ENCODE measurements at places on chromosomes 1 and 21.
A peak's percentile ranks its signal among the peaks of the same experiment; 100 is the strongest.

- no peak for DNase-seq
Measured at GRCh38 chr1:36910886-36911540, 123.3 kb downstream of the GRIK3 start.

GRCh38 chr1:27523337-27524020 lies 33.5 kb upstream of the WASF2 start:
- DNase-seq: no peak

- no peak for DNase-seq
Measured at GRCh38 chr1:25182629-25183028, 49.7 kb downstream of the SYF2 start.

- DNase-seq: no peak
Measured at GRCh38 chr1:200139661-200140250, 112.2 kb downstream of the NR5A2 start.

GRCh38 chr1:172950528-172950927 lies 100.2 kb downstream of the TNFSF18 start:
- no peak for DNase-seq

- no peak for DNase-seq
Measured at GRCh38 chr1:53365437-53366063, 37.7 kb upstream of the LRP8 start.

- no peak for DNase-seq
Measured at GRCh38 chr1:116110567-116111523, at the start of gene MAB21L3. TSS of gene MAB21L3 (plus strand) at chr1:116111399. CDS start at chr1:116112616, 1,217 bp downstream.

GRCh38 chr1:22096036-22096435 lies 43.5 kb downstream of the CDC42 start:
- DNase-seq: no peak

- no peak for DNase-seq
Measured at GRCh38 chr1:236997361-236997760, 6.9 kb downstream of the MT1HL1 start.

DNA sequence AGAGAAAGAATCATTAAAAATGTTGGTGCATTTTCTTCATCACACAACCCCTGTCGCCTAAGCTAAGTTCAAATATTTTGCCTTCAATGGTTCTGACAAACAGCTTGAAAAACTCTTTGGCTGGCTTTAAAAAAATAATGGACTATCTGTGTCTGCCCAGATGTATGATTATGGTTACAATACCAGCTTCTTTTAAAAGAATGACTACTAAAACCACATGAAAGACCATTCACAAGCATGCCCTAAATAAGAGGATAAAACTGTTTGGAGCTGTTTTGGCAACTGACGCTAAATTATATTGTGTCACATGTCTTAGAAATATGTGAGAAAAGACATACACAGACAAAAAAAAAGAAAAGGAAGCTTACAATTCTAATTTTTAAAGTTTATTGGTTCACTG lies 23.7 kb upstream of the PLPPR4 start:
- no peak for DNase-seq

DNA sequence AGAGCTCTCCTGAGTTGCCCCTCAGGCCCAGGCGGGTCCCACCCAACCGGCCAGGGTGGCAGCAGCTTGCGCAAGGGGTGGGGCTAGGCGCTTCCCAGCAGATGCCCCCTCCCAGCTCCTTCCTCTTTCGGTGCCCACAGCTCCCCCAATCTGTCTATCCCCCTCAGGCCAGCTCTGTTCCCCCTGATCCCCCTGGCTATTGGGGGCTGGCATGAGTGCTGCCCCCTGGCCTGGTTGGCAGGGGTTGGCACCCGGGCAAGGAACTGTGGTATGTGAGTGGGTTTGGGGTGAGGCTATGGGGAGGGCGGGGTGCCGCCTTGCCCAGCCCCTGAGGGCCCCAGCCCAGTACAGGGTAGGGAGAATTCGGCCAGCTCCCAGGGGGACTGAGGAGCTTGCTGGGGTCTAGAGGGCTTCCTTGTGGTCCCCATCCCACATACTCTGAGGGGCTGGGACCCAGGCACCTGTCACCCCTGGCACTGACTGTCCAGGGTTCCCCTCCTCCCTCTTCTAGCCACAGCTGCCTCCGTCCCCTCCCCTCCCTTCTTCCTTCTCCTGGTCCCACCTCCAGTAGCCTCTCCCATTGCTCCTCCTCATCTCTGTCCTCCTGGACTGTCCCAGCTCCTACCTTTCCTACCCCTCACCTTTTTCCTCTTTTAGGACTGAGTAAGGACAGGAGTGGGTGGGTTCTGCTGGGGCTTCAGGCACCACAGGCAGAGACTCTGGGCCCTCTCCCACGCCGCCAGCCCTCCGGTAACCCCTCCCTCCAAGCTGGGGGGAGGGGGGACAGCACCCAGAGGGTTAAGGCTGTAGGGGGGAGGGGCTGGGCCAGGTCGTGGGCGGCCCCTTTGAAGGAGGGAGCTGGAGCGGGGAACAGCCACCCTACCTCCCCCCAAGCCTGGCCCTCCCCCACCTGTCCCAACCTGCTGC lies 5.7 kb downstream of the ZBTB7B start:
- peak; percentile 60 for DNase-seq

GRCh38 chr1:157499521-157499920 lies 52.8 kb downstream of the FCRL5 start:
- no peak for DNase-seq

DNA sequence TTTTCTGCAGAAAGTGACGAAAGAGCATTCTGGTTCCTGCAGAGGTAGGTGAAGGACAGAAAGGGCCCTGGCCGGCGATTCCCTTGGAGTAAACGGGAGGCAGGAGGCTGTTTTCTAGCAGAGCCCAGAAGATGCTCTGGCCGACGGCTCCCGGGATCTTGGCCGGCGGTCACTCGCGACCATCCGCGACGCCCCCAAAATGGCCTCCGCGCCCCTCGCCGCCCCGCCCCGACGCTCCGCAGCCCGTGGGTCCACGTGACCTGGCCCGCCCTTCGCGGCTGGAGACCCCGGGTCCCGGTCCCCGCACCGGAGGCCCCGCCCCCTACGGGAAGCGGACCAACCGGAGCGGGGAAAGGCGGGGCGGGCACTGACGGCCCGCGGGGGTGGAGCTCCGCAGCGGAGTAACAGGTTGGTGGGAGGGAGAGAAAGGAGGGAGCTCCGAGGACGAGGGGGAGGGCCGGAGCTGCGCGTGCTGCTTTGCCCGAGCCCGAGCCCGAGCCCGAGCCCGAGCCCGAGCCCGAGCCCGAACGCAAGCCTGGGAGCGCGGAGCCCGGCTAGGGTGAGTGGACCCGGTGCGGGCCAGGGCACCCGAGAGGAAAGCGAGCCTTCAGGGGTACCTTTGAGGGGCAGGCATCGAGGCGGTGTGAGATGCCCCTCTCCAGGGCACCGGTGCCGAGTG lies at the start of gene CGN:
CGN (plus strand) TSS at position 431 of the 679 bp plus-strand sequence. CDS start 7,133 bp downstream, outside the sequence.
- DNase-seq: peak; percentile 54

DNA sequence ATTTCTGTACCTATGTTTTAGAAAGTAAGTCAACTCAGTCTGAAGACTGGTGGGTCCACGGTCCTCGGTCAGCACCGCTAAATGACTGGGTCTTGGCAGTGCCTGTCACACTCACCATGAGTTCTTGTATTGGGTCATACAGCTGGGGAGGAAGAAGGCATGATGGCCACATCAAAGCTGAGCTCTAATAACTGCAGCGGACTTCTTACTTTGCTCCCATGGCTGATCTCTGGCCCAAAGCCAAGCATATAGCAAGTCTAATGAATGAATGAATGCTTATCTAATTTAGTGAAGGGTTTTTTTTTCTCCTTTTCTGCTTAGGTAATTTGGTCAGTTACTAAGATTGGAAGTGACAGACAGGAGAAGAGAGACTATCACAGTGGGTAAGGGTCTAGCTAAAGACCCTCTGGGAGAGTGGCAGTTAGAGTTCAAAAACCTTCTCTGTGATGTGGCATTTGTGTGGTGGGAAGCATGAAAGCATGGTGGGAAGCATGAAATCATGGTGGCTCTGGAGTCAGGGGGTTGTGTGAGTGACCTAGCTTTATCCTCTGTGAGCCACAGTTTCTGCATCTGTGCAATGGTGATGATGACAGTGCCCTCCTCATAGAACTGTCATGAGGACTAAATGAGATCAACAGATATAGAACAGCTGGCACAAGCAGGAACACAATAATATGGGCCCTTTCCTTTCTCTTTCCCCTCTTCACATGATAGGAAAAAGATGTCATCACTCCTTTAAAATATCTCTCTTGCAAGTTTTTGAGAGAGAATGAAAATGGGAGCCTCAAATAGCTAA lies 78.9 kb upstream of the JAK1 start:
- no peak for DNase-seq

DNA sequence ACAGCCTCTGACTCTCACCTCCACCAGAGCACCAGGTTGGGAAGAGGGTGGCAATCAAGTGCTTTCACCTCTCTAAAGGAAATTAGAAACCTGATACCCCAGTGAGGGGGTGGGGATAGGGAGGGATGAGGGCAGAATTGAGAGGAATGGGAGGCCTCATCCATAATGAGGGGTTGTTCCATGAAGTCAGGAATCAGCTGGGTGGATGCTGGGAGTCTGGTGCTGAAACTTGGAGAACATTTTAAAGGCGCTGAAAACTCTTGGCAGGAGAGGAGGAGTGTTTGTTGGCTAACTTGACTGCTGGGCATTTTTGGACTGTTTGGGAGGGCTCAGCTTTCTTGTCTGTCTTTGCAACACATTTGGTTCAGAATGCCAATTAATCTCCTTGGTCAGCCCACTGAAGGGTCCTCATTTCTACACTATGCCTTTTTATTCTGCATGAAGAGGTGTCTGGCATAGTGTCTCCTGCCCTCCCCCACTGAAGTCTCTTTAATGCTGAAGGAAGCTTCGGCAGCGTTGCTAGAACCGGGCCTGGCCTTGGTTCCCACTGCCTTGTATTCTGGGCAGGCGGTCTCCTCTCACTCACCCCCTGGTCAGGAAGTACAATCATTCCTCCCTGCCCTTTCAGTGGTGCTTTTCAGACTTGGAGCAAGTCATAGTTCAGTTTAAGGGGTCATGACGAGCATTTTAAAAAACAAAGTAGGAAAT lies 2.2 kb downstream of the PHGDH start:
- no peak for DNase-seq

- DNase-seq: no peak
Measured at GRCh38 chr1:53334312-53334711, 6.4 kb upstream of the LRP8 start.

- no peak for DNase-seq
Measured at GRCh38 chr1:10644307-10645128, 151.9 kb downstream of the CASZ1 start.

GRCh38 chr1:201536558-201536957 lies 2.4 kb upstream of the NAV1 start:
- DNase-seq: no peak
